Right atrium auricular region (tissue), 2 donors: ENCODE measurements at places on chromosomes 7 and 10. TPM values are rescaled to one million over a fixed set of nuclear protein-coding genes. Genes with fewer than 3 reads are reported as not detected.

GRCh38 chr7:129458171-129458570 lies 23.9 kb downstream of the STRIP2 start:
- no peak for DNase-seq

- no peak for DNase-seq
These were observed at the start of gene SOSTDC1 for GRCh38 chr7:16465469-16466361. Gene SOSTDC1 (minus strand): TSS chr7:16465738. CDS start chr7:16465668, 70 bp downstream.

Gene LAMB1
- 52.2 TPM for total RNA-seq

DNA sequence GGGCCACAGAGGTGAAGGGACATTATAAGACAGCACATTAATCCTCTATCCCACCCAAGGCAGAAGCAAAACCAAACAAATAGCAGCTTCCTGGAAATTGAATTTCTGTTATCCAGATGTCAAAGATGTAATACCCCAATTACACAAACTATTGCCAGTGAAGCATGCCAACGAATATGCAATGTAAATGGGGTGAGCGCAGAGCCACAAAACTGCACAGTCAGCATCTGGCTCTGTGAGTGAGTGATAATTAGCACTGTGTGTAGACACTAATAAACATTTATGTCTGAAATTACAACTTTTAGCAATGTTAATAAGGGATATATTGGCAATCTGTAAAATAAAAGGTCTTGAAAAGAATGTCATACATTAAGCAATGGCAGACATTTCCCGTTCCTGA lies 3.2 kb downstream of the BEND7 start:
- no peak for DNase-seq

Gene PSD
- 9.7 TPM for total RNA-seq

- no peak for DNase-seq
These were observed 356.8 kb upstream of the ADARB2 start for GRCh38 chr10:2094171-2094570.

GRCh38 chr10:96281444-96282029 lies 10.2 kb upstream of the BLNK start:
- no peak for DNase-seq
